ENCODE measurements at places on chromosomes 13 and 19.

DNA sequence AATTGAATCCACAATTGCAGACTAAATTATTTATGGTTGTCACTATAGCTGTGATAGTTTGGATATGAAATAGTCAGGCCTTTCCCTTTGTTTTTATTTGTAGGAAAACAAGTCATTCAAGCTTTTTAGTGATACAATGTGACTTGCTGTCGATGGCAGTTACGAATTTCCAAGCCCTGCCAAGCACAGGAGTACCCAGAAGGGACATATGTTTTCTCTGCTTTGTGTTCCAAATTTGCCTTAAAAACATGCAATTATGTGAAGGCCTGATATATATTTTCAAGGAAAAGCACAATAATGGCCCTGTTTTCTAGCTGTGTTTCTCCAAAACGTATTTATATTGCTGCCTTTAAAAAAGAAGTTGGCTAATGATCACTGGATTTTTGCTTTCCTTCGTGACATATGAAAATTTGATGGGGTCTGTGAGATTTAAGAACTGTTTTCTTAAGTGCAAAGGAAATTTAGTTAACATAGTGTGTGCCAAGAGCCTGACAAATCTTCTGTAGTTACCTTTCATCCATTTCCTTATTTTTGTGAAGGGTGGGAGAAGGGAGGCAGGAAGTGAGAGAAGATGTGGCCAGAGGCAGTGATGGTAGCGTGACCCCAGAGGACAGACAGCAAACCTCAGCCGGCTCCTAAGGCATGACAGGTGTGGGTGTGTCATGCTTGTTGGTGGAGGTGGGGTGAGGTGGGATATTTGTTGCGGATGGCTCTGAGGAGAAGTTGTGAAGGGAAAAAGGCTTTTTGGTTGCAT is 79.6 kb downstream of the TEX26 start:
- no peak for DNase-seq

- DNase-seq: peak; percentile 57
Measured at GRCh38 chr19:1624458-1624857, 19.2 kb upstream of the UQCR11 start.

GRCh38 chr13:91211510-91211909 is 136.0 kb upstream of the MIR17HG start:
- no peak for DNase-seq

DNA sequence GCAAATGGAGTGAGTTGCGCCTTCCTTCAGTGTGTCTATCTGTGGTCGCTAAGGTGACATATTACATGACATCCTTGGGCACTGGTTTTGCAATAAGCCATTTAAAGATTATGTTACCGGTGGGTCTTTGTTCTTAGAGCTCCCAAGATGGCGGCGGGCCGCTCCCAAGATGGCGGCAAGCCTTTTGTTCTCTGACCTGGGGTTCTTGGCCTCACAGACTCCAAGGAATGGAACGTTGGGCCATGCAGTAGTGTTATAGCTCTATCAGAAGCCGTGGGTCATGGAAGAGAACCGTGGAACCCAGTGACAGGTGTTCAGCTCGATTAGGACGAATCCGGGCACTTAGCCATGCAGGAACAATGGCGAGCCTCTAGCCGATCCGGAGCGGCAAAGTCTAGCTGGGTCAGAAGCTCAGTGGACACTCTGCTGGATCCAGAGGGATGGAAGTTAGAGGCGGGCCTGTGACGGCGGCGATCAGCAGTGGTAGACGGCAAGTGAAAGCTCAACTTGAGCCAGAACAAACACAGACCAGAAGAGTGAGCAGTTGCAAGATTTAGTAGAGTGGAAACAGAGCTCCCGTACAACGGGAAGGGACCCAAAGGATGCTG is 188.6 kb downstream of the TEX29 start:
- no peak for DNase-seq

DNA sequence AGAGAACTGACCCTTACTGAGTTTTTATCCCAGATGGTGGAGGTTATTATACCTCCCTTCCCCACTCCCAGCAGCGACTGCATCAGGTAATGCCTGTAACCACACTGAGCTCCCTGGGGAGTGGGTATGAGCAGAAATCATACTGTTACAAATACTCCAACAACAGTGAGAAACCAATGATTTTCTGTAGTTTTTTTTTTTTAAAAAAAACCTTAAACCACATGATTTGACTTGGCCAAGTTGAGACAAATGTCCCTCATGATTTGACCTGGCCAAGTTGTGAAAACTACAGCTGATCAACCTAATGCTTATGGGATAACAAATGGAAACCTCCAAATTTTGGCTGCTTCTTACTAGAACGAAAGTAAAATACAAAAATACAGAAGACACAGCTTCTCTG is 33.1 kb upstream of the SERP2 start:
- DNase-seq: no peak

DNA sequence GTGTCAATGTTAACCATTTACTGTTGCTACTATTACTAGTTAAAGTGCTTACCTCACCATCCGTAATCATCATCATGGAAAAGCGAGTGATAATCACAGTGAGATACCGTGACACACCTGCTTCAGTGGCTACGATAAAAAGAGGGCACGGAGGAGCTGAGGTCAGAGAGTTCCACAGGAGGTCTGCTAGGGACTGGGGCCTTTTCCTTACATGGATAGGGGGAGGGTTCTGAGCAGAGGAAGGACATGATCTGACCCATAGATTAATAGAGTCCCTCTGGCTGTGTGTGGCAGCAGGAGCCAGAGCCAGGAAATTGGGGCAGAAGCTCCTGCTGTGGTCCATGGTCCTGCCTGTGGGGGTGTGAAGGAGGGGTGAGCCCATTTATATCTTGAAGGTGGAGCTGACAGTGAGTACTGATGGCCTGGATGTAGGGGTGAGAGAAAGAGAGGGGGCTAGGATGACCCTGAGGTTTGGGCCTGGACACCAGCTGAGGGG is 136.7 kb downstream of the SIPA1L3 start:
- no peak for DNase-seq

DNA sequence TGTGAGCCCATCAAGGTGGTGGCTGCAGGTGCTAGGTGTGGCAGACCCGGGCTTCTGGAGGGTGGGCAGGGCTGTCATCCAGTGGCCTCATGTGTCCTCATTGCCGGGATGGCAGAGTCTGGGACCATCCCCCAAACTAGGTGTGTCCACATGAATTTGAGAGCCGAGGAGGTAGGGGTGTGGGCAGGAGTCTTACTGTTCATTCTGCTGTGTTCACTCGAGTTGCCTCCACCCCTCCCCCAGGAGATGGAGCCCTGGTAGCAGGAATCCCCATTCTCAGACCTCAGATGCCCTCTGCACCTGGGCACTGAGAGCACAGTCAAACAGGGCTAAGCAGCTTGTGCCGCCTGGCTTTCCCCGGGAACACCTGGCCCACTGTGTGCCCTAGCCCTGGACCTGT is 22.4 kb downstream of the NAXD start:
- no peak for DNase-seq

- DNase-seq: peak; percentile 64
Measured at GRCh38 chr13:24709186-24709913, 29.1 kb downstream of the ATP12A start.

DNA sequence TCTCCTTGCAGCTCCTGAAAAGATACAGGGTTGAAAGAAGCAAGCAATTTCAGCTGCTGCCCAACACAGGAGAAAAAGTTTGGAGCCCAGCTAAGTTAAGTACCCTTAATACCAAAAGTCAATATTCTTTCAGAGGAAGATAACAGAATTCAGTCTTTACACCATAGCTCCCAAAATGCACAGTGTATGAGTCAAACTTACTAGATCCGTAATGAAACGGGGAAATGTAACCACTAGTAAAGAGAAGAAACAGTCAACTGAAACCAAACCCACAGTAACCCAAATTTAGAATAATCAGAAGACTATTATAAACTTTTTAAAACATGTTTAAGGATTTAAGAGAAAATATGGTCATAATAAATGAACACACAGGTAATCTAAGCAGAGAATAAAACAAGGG is 45.2 kb downstream of the SUCLA2 start:
- DNase-seq: no peak

DNA sequence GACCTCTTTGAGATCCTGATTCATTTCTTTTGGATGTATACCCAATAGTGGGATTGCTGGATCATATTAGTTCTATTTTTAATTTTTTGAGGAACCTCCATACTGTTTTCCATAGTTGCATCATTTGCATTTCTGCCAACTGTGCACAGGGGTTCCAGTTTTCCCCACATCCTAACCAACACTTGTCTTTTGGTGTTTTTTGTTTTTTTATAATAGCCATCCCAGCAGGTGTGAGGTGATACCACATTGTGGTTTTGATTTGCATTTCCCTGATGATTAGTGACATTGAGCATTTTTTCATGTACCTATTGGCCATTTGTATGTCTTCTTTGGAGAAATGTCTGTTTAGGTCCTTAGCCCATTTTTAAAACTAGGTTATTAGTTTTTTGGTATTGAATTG is 18.8 kb upstream of the GPR183 start:
- DNase-seq: peak; percentile 38

DNA sequence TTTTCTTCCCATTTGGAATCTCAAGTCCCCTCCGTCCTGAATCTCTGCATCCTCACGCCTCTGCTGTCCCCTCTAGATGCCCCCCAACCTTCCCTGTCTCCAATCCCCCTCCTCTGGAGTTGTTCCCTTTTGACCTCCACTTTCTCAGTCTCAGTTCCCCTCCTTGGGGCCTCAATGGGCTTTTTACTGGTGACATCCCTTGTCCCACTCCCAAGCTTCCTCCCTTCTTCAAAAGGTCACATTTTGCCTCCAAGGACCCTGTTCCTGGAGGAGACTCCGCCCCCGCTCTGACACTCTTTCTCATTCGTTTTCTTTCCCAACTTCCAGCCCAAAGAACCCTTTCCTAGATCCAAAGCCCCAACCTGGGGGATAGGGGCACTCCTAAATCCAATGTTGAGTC is 1.0 kb downstream of the AP2S1 start:
- no peak for DNase-seq

DNA sequence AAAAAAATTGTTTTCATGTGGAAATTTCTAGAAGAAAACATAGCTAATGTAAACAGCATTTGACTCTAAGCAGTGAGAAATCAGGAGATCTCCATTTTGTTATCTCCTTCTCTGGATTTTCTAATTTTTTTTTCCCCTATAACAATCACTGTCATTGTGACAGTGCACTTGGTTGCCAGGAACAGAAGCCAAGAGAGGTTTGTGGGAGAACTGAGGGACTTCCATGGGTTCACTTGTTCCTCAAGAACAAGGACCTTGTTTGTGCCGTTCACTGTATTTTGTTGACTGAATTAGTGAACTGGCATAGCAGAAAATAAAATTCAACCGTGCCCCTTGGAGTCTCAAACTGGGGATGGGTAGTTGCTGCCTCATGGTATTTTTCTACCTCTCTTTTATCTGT is 17.1 kb downstream of the SHISA7 start:
- DNase-seq: no peak

- no peak for DNase-seq
Measured at GRCh38 chr13:73704587-73704986, 429.6 kb downstream of the KLF12 start.

DNA sequence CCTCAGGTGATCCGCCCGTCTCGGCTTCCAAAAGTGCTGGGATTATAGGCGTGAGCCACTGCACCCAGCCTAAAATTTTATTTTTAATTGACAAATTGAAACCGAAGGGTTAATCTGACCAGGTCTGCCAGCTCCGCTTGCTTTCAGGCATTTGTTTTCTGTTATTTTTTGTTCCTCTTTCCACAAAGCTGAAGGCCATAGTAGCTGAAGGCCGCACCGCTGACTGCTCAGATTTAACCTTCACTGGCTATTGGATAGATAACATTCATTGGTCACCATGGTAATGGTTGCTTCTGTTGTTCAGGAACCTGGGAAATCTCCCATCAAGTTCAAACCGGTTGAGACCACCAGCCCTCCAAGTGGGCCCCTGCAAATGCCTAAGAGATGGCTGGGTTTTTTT is 124.5 kb upstream of the USP29 start:
- no peak for DNase-seq

DNA sequence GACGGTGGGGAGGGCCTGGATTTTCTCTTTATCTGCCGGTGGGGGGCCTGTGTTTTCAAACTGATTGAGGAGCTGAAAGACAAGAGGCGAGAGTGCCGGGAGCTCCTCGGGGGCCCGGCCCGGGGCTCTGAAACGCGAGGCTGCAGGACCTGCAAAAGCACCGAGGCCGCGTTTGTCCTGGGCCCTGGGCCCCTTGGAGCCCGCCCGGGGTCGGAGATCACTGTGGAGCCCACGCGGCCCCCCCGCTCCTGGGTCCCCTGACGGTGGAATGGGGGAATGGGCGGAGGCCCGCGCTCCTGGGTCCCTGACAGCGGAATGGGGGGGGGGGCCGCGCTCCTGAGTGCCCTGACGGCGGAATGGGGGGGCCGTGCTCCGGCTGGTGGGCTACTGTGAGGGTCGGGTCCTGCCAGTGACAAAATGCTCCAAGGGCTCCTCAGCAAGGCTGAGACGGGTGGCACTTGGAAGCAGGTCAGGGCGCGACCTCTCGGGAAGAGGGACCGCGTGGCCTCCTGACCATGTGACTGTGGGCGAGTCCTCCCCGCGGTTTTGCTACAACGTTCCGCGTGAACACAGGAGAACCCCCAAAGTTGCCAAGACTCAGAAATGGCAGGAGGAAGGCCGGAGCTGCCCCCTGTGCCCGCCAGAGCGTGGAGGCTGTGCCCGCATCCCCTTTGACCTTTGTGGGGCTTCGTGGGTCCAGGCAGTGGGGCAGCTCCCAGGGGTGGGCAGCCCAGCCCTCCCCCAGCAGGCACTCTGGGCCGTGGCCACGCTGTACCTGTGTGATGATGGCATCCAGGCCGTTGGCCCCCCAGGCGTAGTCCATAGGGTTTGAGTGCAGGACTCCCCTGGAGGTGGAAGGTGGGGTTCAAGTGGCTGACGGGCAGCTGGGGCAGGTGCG is 9.5 kb downstream of the FGF22 start:
- DNase-seq: no peak

DNA sequence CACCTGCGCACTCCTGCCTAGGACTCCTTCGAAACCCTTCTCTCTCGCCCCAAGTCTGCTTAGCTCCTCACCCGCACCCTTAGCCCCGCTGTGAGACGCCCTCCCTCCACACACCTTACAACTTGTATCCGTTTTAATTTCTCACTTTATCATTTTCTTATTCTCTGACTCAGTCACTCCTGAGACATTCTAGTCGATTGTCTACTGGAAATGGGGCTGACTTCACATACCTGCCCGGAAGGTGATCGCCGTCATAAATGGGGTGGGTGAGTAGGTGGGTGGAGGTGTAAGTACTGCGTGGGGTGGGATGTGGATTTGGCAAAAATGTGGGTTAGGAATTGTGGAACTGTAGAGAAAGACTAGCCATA is 714 bp downstream of the NDFIP2 start:
- peak; percentile 54 for DNase-seq

DNA sequence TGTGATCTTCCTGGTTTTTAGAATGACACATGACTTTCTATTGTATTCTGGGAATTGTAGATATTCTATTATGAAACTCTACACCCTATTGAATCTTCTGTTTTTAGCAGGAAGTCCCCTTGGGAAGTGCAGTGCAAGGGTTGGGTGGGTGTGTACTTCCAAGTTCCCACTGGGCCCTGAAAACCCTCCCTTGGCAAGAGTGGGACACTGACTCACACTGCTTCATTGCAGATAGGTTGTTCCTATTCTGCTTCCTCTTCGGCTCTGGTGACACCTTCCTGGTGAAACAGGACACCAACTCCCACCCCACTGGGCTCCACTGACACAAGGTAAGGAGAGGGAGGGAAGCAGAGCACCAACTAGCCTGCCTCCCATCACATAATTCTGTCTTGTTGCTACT is 121.8 kb downstream of the KCTD12 start:
- peak; percentile 5 for DNase-seq
